ENCODE measurements at places on chromosomes 6 and 20.
A peak's percentile ranks its signal among the peaks of the same experiment; 100 is the strongest.

DNA sequence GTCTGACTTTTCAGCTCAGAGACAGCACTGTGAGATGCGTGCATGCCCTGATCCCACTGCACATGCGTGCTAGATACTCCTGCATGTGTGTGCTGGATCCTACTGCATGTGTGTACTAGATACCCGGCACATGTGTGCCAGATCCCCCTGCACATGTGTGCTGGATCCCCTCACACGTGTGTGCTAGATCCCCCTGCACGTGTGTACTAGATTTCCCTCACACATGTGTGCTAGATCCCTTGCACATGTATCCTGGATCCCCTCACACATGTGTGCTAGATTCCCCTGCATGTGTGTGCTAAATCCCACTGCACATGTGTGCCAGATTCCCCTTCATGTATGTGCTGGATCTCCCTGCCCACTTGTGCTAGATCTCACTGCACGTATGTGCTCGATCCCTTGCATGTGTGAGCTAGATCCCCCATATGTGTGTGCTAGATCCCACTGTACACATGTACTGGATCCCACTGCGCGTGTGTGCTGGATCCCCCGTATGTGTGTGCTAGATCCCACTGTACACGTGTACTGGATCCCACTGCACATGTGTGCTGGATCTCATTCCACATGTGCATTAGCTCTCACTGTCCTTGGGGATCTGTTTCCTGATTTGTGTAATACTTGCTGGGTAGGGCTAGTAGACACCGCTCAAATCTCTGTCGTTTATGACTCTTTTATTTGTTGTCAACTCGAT is 214.6 kb downstream of the SMOC2 start:
- no peak for DNase-seq

- no peak for DNase-seq
Measured at GRCh38 chr6:107491138-107491609, 1.3 kb downstream of the SOBP start.

DNA sequence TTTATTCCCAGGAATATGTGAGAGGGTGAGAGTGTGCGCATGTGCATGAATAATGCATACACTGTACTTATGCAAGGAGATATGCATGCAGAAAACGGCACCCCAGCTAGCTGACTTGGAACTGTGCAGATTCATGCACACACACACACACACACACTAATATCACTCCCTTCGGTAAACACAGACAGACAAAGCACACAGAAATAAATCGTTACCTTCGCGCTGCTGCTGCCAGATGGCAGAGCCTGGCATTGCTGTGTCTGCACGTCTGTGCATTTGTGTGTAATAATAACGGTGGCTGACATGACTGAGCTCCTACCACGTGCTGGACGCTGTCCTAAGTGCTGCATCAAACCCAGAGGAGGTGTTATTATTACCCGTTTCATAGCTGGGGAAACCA is 36.8 kb downstream of the PREX1 start:
- no peak for DNase-seq

GRCh38 chr20:16785226-16785625 is 37.1 kb downstream of the OTOR start:
- DNase-seq: no peak

DNA sequence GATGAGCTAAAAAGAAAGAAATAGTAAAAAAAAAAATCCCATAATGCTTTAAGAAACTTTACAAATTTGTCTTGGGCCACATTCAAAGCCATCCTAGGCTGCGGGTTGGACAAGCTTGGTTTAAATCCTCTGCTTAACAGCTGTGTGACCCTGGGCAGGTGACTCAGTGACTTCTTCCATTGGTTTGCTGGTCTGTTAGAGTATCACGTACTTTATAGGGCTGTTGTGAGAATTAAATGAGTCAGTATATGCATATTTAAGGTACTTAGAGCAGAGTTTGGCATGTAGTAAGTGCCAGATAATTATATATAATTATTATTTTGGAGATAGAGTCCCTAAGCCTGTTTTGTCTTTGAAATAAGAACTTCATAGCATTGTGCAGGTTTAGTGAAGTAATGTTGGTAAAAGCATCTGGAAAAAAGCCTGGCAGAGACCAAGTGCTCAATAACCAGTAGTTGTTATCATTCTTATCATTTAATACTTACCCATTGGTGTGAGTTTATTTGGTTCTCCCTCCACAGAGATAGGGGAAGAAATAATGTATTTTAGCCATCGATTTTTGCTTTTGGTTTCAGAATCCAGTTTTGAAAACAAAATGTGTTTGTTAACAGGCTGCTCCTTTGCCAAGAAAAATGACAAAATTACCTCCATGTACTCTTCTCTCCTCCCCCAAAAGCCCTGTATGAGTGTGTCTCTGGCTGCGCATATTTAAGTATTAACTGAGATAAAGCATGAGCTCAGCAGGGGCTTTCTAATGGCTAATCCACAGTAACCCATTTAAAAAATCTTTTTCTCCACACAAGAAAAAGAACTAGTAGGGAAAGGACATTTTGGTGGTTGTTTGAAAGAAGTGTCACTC is 67.2 kb downstream of the FOXO3 start:
- DNase-seq: no peak

- no peak for DNase-seq
Measured at GRCh38 chr20:45964006-45964400, 8.0 kb downstream of the ZNF335 start.

DNA sequence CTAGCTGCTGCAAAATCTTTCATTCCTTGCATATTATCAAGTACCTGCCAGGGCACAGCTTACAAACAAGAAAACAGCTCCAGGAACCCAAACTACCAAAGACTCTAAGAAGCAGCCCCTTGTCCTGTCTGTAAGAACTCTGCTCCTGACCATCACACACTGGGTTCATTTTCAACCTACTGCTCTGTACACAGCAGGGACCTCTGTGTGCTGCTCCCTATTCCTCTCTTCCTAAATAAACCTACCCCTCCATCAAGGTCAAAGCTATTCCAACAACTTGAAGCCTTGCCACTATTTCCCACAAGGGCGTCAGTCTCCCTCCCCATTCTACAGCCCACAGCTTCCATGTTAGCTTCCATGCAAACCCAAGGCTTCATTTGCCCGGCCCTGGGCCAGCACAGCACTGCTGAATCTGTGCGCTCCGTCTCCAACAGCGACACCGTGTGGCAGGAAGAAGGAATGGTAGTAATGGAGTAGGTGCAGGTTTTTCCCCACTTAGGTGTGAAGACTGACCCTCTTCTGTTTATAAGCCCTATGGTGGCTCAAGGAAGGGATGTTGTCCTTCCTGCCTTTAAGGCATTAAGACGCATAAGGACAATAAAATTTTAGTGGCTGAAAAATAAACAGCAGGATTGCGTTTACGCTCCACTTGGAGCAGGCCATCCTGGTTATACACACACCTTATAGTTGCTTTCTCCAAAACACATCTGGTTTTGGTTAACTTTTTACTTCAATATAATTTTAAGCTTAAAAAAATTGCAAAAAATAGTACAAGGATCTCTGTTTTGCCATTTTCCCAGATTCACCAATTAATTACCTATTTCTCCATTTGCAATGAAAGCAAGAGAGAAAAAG is 115.2 kb upstream of the NXT1 start:
- no peak for DNase-seq

GRCh38 chr20:63317061-63317460 is 24.1 kb downstream of the COL20A1 start:
- DNase-seq: no peak

DNA sequence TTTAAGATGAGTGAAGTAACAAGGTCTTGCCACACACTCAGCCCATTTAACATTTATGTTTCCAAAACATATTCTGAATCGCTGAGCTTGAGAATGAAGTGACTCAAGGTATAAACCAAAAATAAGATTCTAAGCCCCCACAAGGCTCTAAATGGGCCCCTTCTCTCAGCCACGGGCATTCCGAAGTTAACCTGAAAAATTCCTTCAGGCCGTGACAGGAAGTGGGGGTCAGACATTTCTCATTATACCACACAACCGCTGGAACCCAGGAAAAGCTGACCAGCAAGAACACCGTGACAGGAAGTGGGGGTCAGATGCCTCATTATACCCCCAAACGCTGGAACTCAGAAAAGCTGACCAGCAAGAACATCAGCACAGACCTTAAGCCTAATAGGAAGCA is 247.9 kb downstream of the ERMARD start:
- no peak for DNase-seq

GRCh38 chr20:61127311-61128039 is 124.6 kb upstream of the CDH4 start:
- no peak for DNase-seq

DNA sequence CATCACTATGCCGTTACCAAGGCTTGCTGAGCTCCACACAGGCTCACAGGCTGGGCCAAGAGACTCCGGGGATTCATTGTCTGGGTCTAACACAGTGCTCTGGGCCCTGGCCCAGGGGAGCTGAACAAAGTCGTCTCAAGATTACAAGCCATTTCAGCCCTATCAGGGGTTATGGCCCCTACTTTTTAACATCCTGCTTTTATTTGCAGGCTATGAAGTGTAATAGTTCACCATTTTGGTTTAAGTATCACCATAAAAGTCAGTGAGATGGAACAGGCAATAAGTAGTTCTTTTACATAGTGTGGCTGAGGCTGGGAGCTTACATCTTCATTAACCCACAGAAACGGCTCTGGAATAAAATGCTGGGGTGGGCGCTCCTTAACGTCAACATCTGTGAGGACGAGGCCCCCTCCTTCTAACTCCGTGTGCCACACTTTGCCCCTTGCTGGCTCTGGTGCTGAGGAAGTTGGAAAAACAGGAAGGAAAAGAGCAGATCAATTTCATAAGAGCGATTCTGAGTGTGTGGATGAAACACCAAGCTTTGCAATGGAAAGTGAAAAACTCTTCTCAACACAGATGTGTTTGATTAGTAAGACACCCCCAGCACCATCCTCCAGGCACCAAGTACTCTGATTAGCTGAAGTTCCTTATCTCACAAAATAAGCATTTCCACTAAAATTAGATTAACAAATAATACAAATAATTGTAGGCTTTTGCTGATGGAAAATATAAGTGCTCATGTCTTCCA is 447.3 kb downstream of the MAFB start:
- no peak for DNase-seq

- DNase-seq: no peak
Measured at GRCh38 chr6:14573703-14574290, 456.2 kb downstream of the CD83 start.

DNA sequence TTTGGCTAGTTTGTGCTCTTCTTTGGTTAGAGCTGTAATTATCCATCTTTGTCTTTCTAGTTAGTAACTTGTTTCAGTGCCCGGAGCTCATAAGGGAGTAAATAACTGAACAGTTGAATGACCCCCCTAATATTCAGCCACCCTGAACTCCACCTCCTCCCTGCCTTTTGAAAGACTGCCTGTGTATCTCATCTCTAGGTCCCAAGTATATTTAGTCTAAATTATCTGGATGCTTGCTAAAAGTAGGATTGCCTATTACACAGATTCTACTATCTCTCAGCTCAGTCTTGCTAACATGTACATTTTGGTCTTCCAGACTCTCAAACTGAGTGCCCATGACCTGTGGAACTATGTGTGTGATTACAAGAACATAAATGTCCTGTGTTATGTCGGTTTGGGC is 145.9 kb downstream of the GJA1 start:
- no peak for DNase-seq

GRCh38 chr6:98864497-98864896 is 30.1 kb downstream of the POU3F2 start:
- DNase-seq: no peak

- no peak for DNase-seq
Measured at GRCh38 chr6:110635096-110635495, 158.7 kb upstream of the SLC22A16 start.

DNA sequence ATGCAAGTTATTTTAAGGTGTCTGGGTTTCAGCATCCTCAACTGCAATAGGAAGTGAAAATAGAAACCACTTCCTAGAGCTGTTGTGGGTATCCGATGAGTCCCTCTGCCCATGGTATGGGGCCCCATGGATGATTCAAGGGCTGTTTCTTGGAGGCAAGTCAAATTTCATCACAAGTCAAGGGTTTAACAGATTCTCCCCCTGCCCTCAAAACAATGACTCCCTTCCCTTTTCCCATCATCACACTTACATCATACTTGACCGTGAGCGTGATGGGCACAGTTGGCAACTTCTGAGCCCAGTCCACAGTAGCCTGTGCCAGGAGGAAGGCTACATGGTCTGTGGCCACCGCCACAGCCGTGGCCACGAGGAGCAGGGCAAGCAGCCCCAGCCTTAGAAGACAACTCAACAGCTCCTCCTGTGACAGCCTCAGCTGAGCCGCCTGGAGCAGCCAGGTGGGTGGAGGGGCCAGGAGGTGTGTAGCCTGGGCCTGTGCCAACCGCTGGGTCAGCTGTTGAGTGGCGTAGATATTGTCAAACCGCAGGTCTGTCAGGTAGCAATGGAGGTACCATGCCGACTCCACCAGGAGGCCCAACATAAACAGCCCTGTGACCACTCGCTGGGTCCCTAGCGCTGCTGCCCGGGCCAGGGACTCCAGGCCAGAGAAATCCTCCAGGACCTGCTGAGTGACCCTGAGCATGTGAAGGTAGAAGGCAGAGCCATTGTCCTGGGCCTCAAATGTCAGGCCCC is 5.2 kb downstream of the OCSTAMP start:
- DNase-seq: no peak

- no peak for DNase-seq
Measured at GRCh38 chr20:46698788-46699187, 9.5 kb upstream of the TP53RK start.

GRCh38 chr6:111769365-111770152 is 103.7 kb downstream of the FYN start:
- DNase-seq: no peak

GRCh38 chr6:97160280-97160679 is 122.7 kb downstream of the MMS22L start:
- DNase-seq: no peak

DNA sequence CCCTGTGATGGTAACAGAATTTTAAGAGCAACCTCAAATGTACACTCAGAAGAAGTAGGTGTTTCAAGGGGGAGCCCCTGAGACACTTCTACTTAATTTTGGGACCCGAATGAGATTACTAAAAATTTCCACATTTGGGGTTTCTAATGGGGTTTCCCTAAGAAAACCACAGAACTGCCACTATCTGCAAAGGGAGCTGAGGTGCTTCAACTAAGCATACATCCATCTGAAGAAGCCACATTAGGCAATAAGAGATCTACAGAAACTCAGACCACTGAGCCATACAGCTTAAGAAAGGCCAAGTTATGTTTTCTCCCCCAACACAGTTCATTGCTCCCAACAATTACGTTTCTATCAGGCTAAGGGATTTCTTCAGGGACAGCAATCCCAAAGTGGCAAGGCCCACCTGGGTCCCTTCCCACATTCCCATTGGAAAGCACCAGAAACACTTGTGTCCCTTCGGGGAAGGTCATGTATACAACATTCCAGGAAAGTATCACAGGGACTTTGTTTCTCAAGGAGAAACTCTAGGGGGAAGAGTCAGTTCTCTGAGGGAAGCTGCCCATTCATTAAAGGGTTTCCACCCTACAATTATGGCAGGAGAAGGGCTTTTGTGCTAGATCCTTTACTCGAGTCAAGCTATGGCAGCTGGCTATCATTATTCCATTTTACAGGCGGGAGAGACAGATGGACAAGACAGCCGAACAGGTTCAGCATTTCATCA is 5.0 kb downstream of the BCL2L1 start:
- no peak for DNase-seq

- no peak for DNase-seq
Measured at GRCh38 chr6:25601800-25602673, 50.0 kb upstream of the SCGN start.

- no peak for DNase-seq
Measured at GRCh38 chr20:58109126-58109880, 119.2 kb downstream of the ANKRD60 start.

GRCh38 chr6:105402090-105402938 is 568 bp downstream of the PREP start:
- peak; percentile 1 for DNase-seq

GRCh38 chr20:53165452-53165851 is 193.3 kb downstream of the TSHZ2 start:
- DNase-seq: no peak

Data from activated CD4-positive, alpha-beta T cell treated with anti-CD3 and anti-CD28 coated beads for 24 hours (primary cell).